Thoracic aorta (tissue), 2 donors: ENCODE measurements at places on chromosomes 16 and 17.

DNA sequence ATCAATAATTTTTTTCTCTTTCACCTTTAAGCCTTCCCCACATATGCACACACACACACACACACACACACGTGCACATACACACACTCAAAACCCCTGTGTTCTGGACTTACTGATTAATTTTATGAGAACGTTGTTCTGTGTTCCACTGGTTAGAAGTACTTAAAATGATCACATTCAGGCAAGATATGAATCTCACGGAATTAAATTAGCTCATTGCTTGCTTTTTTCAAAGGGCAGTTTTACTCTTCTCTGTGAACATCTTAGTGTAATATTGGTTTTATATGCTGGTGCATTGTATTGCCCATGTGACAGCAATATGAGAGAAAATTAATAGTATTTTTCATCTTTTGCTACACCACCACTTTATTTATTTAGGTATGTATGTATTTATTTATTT lies 377.3 kb upstream of the RBFOX1 start:
- no peak overlapping the region for H3K27ac ChIP-seq
- no peaks in the 10 kb centered on the region for H3K4me1 ChIP-seq
- no peak overlapping the region for H3K4me3 ChIP-seq
- no peaks in the 10 kb centered on the region for H3K27me3 ChIP-seq

- no peak overlapping the region for H3K27ac ChIP-seq
- H3K27me3 ChIP-seq: no peaks in the 10 kb centered on the region
- H3K4me1 ChIP-seq: no peaks in the 10 kb centered on the region
- no peak overlapping the region for H3K4me3 ChIP-seq
Measured at GRCh38 chr16:51637770-51638094, 486.7 kb upstream of the SALL1 start.

DNA sequence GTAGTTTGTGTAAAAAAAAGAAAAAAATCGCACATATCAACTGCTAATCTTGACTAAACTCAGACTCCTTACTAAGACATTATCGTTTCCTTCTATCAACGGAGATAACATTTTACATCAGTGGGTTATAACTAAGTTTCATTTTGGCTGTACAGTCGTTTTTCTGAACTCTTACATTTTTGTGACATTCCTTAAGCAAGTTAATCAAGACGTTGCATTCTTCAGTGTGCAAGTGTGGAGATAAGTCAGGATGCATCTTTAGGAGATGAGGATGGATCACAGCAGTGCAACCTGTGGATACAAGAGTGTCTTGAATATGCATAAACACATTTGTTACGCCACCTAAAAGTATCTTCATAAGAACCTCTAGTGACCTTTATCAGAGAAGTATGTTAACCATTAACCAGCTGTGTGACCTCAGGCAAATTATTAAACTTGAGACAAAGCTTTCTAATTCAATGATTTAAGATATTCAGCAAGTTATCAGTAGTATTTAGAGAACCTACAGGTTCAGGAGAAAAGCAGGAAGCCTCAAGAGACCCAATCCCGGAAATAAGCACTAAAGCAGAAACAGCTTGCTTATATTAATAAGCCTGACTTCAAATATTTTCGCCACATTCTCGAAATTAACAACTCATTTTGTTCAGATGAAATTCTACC lies 9.4 kb downstream of the CMC2 start:
- no peaks in the 10 kb centered on the region for H3K36me3 ChIP-seq
- H3K4me3 ChIP-seq: peak overlapping the region; percentile 39
- no peaks in the 10 kb centered on the region for H3K27me3 ChIP-seq
- no peak for DNase-seq
- no peaks in the 10 kb centered on the region for H3K4me1 ChIP-seq

DNA sequence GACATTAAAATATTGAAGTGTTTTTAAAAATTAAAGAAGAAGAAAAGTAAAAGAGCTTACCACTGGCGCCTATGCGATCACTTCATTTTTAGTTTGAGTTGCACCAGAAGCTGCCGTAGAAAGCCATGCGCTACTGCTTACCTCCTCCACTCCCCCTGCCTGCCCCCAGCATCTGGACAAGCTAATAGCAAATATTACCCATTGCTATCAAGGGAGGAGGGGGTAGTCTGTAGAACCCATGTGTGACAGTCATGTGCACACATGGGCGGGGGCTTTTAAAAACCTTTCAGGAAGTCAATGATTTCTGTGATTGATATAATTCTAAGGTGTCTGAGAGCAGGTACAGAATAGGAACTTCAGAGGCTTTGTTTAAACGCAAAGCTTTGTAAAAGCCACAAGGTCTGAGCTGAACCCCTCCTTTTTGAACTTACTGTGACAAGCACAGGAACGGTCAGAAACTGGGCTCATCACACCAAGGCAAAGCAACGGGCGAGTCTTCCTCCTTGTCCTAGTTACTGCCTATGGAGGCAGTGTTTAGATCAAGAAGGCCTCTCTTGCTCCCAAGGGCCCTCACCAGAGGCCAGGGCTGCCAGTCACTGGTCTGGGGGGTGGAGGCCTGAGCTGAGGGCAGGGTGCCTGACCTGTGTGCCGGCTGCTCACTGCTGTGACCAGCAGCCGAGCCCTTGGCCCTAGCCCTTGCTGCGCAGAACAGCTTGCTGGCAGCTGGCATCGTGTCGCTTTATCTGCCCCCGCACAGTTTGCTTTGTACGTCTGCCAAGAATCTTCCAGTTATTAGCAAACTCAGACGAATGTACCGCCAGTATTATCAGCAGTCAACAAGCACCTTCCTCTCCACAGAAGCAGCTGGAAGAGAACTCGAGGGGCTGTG lies 15.0 kb downstream of the GINS2 start:
- H3K27me3 ChIP-seq: no peaks in the 10 kb centered on the region
- H3K27ac ChIP-seq: no peak overlapping the region
- no peak for DNase-seq
- H3K4me3 ChIP-seq: no peak overlapping the region
- peaks cover 33% of the 10 kb centered on the region for H3K36me3 ChIP-seq
